CD4-positive, alpha-beta T cell treated with Interleukin-17A for 4 hours (primary cell): ENCODE measurements at places on chromosomes 11 and 22.

DNA sequence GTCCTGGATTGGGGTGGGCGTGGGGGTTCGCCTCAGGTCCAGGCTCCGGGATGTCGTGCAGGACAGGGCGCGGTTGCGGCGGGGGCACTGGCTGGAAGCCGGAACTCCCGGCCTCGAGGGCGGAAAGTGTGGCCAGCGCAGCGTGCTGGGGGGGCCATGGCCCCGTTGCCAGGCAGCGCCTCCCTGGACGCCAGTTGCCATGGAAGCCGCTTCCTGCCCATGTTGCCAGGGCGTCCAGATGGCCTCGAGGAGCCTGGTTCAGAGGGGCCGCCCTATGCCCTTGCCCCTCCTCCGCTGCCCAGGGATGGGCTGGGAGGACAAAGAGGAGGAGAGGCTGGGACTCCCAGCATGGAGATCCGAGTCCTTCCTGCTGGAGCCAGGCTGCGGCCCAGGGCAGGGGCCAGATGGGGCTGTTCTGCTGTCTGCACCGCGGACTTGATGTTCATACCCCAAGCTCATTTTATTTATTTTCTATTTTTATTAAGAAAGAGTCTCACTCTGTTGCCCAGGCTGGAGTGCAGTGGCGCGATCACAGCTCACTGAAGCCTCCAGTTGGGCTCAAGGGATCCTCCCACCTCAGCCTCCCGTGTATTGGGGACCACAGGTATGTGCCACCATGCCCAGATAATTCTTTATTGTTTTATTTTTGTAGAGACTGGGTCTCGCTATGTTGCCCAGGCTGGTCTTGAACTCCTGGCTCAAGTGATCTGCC lies 4.6 kb upstream of the CCDC188 start:
- peak; percentile 10 for DNase-seq

DNA sequence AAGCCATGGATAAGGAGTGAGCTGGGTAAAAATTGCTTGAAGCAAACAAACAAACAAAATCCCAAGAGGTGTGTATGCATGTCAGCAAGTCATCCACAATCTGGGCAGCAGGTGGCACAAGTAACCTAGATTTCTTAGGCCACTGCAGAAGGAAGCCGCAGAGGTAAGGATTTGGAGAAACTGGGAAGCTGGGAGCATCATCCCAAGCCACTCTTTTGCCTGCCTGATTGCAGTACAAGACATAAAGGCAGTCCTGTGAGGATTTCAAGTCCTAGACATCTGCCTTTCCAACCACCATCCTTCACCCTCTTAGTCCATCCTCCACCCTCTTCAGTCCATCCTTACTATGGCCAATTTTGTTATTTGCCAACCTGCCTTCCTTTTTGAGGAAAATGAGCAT lies 67.2 kb upstream of the BMAL1 start:
- DNase-seq = peak; percentile 38

DNA sequence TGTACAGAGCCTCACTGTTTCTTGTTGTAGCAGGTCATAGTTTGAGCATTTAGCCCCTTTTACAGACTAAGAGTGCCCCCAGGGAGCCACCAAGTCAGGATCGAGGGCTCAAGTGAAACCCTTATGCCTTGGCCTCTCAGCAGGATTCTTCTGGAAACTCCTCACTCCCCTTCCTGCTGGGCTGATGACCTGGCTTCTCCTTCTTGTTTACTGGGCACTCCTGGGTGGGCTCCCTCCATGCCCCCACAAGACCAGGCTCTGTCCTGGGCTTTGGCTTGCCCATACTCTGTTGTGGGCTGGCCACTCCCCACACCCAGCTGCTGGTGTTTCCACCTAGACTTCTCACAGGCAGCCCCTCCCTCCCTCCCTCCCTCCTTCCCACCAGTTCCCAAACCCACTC lies 69.6 kb downstream of the MED15 start:
- DNase-seq = no peak

DNA sequence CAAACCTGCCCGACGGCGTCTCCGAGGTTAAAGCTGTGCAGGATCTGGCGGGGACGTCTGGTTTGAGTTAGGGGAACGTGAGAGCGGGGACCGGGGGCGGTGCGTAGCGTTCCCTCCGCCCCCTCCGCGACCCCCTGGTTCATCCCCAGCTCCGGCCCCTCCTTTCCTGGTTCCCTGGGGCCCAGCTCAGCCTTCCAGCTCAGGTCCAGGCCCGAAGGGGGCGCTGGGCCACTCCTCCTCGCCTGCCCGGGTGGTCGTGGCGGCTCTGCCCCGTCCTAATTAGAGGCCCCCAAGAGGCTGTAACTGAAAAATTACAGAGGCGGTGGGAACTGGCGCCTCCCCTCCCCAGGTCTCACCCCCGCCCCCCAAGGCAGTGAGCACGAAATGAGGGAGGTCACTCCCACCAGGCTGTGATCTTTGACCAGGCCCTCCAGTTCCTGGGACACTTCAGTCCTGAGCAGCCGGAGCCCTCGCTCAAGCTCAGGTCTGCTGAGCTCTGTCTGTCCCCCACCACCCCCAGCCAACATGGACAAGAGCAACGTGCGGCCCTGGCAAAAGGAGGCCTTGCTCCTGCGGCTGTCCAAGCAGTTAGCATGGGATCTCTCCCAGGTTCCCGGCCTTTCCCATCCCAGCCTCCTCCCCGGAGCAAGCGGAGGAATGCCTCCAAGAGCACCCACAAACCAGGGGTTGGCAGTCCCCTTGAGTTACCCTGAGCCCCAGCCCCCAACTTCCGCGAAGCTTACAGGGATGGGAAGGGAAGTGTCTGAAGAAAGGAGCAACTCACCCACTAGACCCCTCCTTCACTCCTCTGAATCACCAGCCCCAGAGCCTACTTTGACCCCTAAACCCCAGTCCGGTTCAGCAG lies 3.3 kb downstream of the CD248 start:
- no peak for DNase-seq
